Epithelial cell of proximal tubule (primary cell): ENCODE measurements at places on chromosomes 1 and 21. TPM values are rescaled to one million over a fixed set of nuclear protein-coding genes. Genes with fewer than 3 reads are reported as not detected.

DNA sequence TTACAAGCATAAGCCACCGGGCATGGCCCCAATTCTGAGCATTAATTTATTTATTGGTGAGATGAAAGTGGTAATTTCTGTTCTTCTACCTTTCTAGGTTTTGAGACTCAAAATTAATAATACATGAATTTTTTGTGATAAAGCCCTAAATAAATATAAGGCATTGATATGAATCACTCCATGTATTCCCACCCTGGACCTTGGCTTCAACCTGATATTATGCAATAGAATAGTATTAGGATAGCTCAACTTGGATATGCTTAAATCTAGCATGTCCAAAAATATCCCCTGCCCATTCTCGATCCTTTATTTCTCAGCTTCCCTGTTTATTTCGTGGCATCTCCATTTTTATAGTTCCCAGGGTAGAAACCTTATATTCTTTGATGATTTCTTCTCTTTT lies 2.5 kb downstream of the AGL start:
- no peak for DNase-seq

Gene LRRC38
- 0.36 TPM in 1 of 2 replicates, not detected in the other for total RNA-seq

- no peak for DNase-seq
Observed at GRCh38 chr1:162138599-162139181, 69.2 kb downstream of the NOS1AP start.

- peak; percentile 84 for DNase-seq
Observed at GRCh38 chr1:151773702-151774101, 10.4 kb upstream of the MRPL9 start.

DNA sequence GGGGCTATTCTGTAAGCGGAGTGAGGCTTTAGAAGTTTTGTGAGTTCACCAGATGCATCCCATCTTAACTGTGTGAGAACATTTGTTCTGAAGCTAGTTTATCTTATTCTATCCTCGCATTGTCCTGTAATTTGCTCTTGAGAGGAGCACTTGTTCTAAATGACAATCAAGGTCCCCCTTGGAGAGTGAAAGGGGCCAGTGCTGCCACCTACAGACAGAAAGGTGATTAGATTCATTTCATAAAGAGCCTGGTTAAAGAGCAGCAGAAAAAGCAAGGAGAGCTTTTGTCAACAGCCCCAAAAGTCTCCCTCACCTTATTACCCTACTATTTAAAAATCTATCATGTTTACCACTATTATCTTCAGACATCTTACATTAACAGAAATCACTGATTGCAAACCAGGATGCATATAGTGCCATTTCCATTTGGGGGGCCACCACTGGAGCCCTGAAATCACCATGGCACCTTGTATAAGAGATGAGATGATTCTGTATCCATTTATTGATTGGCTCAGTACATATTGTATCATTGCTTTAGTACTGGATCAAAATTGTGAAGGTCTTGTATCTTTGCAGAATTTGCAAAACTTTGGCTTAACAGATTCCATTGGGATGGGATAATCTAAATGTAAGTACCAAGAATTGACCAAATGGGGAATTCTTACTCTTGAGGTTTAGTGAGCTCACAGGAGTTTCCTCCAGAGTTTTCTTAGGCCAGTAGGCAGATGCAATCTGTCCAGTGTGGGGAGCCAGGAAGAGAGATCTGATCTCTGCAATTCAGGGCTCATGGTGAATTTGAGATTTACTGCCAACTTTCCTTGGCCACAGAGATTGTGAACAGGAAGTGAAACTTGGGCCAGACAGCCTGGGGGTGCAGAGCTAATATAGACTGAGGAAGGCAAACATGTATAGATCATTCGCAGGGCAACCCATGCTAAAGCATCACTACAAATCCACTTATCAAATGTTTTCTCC lies 64.3 kb upstream of the TRABD2B start:
- DNase-seq: no peak

Gene AIRE
- total RNA-seq: not detected in 2 replicates

Gene NBL1
- 64.6 and 98.1 TPM in 2 replicates for total RNA-seq

DNA sequence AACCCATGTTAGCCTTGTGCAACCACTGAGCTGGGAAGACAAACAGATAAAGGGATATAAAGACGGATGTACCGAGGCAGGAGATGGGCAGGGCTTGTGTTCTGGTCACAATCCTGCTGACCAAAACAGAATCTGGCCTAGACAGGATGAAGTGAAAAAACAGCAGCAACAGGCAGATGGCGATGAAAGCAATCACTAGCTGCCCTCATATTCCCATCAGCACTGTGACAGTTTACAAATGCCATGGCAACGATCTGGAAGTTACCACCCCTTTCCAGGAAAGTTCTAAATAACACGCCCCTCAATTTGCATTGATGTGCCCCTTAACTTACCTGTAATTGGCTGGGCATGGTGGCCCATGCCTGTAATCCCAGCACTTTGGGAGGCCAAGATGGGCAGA lies 40.6 kb upstream of the CD46 start:
- DNase-seq: no peak

Gene TNFAIP8L2
- total RNA-seq: not detected in 2 replicates

DNA sequence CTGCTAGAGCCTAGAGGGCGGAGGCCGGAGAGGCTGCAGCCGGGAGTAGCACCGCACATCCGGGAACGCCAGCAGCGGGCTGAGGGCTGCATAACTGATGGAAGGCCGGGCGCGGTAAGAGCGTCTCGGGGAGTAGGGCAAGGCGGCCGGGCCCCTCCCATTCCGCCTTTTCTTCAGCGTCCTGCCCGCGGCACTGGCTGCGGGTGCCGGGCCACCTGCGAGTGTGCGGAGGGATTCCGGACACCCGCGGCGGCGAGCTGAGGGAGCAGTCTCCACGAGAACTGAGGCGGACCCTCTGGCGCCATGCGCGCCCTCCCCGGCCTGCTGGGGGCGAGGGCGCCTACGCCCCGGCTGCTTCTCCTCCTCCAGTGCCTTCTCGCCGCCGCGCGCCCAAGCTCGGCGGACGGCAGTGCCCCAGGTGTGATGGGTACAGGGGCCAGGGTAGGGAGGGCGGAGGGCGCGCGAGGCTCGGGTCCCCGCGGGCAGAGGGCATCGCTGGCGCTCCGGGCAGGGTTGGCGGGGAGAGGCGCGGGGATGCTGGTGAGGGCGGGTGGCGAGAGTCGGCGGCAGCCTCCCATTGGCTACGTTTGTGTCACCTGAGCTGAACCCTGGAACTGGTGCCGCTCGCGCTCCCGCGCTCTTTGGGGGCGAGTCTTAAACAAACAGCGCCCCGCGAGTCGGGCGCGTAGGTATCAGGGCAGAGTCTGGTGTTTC lies 334.4 kb downstream of the SRGAP2C start:
- DNase-seq: no peak

Gene TMEM82
- not detected in 2 replicates for total RNA-seq

Gene PLA2G2D
- total RNA-seq: not detected in 2 replicates

GRCh38 chr1:30765556-30766434 lies 8.2 kb upstream of the LAPTM5 start:
- DNase-seq: no peak

- peak; percentile 12 for DNase-seq
Observed at GRCh38 chr1:192263436-192263835, 53.4 kb upstream of the RGS21 start.

DNA sequence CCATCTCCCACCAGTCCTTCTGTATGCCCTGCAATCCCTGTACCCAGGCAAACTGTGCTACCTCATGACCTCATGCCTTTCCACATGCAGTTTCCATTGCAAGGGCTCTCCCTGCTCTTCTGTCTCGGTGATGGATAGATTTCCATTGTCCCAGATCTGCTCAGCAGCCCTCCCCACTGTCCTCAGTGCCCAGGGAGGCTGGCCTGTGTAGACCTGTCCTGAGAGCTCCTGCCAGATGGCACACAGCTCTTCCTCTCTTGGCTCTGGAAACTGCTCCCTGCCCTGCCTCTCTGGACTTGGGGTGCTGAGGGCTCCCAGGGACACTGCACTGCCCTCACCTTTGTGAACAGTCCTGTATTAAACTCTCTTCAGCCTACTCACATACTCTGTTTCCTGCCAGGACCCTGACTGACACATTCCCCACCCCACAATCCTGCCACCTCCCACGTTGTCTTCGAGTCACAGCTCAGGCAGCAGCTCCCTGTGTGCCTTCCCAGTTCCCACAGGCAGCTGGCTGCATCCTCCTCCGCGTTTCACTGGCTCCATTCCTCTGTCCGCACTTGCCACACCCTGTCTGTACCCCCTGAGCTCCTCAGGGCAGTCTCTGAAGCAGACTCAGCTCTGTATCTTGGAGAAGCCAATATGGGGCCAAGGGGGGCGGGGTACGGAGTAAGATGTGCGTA lies 57.0 kb downstream of the SPATA46 start:
- no peak for DNase-seq

DNA sequence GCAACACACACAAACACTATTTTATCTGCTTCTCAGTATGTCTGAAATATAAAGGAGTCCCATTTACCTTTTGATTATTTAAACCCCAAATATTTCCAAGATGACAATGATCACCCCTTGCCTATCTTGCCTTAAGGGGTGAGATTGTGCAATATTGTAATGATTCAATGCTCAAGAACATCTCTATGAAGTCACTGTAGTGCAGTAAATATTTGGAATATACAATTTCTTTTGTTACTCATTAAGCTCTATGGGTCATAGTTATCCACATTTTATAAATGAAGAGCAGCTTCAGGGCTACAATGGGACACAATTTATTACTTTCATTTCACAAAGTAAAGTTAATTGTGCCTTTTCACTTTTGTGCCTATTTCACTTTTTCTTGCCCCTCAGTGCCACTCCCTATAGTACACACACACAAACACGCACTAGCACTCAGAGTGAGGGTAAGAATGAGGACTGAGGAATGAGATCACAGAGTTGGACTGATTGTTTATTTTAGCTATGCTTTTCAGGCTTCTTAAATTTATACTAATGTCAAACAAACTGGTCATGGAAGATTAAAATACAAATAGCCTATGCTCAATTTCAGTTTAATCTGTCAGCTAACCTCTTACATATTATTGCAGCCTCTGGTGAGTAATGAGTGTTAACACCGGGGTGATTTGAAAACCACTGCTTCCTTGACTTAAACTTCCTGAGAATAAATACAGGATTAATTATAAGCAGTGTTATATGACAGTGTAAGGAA lies 521.0 kb upstream of the B3GALT2 start:
- no peak for DNase-seq

Gene ESRRG
- 0.36 and 0.52 TPM in 2 replicates for total RNA-seq

Gene CHODL
- total RNA-seq: 0.14 and 0.81 TPM in 2 replicates

DNA sequence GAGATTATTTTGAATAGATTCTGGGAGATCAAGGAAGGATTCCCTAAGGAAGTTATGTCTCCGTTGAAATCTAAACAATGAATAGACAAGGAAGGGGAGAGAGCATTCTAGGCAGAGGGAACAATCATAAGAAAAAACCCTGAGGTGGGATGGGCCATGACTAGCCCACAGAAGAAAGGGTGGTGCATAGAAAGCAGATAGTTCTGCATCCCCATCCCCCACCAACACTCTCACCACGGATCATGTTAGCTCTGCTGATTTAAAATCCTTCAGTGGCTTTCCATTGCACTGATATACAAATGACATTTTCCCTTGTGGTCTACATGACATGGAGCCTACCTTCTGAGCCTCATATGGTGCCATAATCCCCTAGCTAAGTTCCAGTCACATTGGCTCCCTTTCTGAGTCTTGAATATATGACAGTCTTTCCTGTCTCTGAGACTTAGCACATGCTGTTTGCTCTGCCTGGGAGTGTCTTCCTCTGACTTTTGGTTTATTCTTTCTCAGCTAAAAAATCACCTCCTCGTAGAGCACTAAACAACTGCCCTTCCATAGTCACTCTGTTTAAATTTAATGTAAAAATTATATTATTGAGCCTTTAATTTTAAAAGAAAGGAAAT lies 15.2 kb downstream of the SCMH1 start:
- no peak for DNase-seq

DNA sequence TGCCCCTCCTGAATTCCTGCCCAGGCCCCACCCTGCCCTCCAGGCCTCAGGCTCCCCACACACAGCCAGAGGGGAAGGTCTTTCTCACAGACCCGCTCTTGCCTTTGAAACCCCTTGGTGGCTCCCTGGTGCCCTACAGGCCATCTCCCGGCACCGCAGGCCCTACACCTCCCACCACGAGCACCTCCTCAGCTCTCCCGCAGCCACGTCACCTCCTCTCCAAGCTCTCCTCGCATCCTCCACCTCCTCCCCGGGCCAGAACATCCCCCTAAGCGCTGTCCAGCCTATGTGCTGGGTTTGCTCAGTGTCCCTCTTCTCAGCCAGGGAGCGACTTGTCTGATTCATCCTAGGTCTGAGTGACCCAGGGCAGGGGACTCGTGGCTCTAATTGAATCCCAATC lies 66.4 kb downstream of the DMRTB1 start:
- no peak for DNase-seq

Gene MYBPH
- not detected in 2 replicates for total RNA-seq

Gene TRIM17
- total RNA-seq: 1.7 and 10.4 TPM in 2 replicates

Gene LCE3D
- total RNA-seq: not detected in 2 replicates

- no peak for DNase-seq
Observed at GRCh38 chr1:91804546-91805023, 81.4 kb downstream of the TGFBR3 start.

Gene CFAP126
- total RNA-seq: not detected in 2 replicates

GRCh38 chr1:186627019-186627418 lies 53.2 kb downstream of the PTGS2 start:
- DNase-seq: no peak

Gene OR10Z1
- not detected in 2 replicates for total RNA-seq

DNA sequence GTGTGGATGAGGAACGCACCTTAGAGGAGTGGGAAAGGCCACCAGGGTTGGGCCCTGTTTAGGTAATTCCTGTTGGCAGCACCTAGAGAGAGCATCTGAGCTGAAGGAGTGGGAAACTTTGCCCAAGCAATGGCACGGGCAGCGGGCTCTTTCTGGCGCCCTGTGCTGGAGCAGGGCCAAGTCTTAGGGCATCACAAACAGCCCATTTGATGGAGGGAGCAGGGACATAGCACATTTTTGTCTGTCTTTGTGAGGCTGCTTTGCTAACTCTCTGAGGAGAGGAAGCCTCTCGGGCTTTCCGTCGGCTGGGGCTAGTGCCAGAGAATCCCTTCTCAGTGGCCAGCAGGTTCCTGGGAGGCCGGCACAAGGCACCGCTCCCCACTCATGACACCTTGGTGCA lies 22.5 kb upstream of the CNTN2 start:
- no peak for DNase-seq

Gene CHAF1B
- 8.5 and 21.8 TPM in 2 replicates for total RNA-seq

DNA sequence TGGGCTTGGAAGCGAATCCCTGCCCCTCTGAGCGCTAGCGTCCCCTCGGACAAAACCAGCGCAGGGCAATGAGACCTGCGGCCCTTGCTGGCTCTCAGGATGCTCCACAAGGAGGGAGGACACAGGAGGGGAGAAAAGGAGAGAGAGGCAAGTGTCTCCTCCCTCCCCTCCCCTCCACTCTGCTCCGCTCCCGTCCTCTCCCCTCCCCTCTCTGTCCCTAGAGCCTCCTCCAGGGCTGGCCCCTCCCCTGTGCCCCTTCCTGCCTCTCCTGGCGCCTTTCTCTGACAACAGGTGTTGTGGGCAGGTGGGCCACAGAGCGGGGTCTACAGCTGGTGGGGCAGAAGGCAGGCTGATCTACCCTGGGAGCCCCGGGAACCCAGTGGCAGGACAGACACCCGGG lies 35.2 kb downstream of the TP73 start:
- DNase-seq: no peak

Gene LRRC71
- not detected in 2 replicates for total RNA-seq

- DNase-seq: no peak
Observed at GRCh38 chr1:198238121-198238520, 81.3 kb downstream of the NEK7 start.
